ENCODE measurements at places on chromosomes 11 and 22.

GRCh38 chr22:22578702-22579424 is 19.8 kb upstream of the PRAME start:
- no peak for DNase-seq

DNA sequence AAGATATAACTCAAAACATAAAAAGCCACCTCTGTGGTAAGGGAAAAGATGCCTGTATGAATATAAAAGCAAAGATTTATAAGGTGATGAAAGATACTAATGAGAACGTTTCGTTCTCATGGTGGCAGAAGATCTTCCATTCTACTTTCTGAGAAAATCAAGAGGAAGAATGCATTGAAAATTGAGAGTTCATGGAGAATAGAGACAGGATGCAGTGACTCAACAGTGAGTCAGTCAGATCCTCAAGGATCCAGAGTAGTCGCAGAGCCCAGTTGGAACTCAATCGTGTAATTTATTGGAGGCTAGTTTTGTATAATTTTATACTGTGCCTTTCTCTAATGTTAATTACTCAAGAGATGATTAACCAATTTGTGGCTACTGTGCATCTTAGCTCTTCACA is 73.3 kb downstream of the ENTHD1 start:
- peak; percentile 65 for DNase-seq

DNA sequence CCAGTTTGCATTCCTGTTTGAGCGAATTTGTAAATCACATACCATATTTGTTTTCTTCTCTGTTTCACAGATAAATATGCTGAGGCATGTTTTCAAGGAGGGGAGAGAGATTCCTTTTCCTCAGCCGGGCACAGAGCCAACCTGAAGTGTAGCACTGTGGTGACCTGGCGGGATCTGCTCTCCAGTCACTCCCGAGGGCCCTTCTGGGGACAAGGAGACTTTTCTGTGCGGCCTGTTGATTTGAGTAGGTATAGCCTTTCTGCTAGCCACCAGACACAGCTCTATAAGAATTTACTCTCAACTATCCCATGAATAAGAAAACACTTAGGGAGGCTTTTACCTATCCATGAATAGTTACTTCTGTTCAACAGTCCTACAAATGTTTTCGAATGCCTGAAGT is 63.5 kb upstream of the FDX1 start:
- DNase-seq = peak; percentile 67

DNA sequence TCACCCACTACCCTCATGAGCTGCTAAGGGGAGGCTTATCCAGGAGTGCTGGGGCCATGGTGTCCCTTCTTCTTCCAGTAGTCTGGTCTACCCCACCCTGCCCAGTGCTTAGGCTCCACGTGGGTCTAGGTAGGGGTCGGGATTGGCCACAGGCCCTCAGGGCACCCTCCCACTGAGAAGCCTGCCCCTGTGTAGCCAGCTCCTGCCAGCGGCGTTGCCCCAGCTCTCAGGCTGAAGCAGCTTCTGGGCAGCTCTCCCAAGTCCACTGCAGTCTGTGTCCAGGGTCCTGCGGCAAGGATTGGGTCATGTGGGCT is 24.0 kb upstream of the RIC3 start:
- DNase-seq = no peak

GRCh38 chr11:49302360-49302759 is 94.0 kb upstream of the FOLH1 start:
- no peak for DNase-seq
